EL (cell line): ENCODE measurements at places on chromosomes 13 and 19.

- DNase-seq = no peak
Observed at GRCh38 chr19:3494559-3494958, 5.9 kb downstream of the DOHH start.

- DNase-seq = peak; percentile 72
Observed at GRCh38 chr13:74575729-74576125, 441.5 kb upstream of the KLF12 start.

DNA sequence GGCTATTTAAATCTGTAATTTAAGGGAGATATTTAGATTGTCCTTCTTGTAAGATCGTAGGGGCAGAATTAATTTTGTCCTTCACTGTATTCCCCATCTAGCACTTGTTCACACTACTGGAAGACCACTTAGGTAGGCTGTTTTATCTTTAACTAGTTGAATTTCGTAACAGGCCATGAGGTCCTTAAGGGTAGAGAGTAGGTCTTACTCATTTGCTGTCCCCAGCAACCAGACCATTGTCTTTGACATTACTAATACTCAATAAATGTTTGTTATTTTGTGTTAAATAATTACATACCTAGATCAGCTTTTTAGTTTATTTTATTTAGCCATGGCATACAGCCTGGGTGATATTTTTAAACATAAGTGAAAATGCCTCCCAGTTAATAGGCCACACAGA lies 177.1 kb downstream of the PCCA start:
- DNase-seq = no peak

DNA sequence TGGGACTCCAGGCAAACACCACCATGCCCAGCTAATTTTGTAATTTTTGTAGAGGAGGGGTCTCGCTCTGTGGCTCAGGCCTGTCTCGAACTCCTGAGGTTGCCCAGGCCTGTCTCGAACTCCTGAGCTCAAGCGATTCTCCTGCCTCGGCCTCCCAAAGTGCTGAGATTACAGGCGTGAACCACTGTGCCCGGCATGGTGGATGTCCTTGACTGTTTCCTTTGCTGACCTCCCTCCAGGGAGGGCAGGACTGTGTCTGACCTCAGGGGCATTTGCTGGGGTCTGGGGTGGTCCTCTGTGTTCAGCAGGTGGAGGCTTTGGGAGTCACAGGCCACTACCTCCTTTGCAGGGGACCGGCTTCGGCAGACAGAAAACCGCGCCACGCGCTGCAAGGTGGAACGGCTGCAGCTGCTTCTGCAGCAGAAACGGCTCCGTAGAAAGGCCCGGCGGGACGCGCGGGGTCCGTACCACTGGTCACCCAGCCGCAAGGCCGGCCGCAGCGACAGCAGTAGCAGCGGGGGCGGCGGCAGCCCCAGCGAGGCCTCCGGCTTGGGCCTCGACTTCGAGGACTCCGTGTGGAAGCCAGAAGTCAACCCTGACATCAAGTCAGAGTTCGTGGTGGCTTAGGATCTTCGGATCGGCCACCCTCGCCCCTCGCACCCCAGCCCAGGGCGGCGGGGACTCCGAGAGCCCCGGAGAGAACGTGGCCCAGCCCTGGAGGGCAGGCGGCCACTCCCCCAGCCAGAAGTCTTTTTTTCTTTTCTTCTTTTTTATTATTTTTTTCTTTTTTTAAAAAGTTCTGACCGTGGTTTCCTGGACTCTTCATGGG lies 8.5 kb downstream of the MIDN start:
- no peak for DNase-seq

GRCh38 chr19:33175156-33175782 lies 18.9 kb upstream of the LRP3 start:
- DNase-seq = no peak

DNA sequence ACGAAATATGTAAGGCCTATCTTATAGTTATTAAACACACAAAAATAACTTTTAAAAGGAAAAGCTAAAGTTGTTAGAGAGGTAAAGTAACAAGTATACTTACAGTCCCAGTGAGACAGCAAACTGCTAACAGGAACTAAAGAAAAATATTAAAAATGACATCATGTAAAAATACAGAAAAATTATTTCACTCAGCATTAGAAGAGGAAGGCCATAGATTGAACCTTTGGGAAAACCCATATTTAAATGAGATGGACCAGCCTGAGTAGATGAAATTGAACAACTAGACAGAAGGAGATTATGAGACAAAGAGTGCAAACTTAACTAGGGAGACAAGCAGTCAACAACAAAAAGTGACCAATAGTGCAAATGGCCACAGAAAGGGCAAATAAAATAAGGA lies 49.4 kb downstream of the LNX2 start:
- DNase-seq = no peak

DNA sequence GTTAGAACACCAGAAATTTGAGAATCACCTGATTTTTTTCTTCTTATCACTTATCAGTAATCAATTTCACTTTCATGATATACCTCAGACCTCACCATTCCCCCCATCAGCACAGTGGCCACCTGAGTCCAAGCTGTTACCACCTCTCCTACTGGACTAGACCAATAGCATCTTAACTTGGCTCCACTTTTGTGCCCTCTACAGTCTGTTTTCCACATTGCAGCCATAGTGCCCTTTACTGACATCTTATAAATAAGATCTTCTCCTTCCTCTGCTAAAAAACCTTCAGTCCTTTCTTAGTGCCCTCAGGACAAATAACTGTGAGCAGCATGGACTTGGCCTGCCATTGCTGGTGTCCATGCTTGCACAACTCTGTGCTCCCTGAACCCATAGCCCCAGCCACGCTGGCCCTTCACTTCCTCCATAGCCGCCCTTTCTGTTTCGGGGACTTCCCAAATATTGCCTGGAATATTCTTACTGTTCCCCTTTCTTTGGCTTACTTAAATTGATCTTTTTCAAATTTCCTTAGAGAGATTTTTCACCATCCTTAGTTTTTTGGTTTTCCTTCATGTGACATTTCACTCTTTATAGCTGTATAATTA lies 380.8 kb downstream of the LMO7 start:
- DNase-seq = peak; percentile 32

DNA sequence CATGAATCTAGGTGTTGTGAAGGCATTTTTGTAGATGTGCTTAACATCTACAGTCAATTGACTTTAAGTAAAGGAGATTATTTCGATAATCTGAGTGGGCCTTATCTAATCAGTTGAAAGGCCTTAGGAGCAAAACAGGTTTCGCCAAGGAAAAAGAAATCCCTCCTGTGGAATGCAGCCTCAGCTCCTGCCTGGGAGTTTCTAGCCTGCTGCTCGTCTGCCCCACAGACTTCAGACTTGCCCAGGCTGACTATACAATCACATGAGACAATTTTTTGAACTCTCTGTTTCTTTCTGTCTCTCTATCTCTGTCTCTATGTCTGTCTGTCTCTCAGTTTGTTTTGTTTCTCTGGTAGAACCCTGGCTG lies 312.5 kb downstream of the OLFM4 start:
- no peak for DNase-seq

DNA sequence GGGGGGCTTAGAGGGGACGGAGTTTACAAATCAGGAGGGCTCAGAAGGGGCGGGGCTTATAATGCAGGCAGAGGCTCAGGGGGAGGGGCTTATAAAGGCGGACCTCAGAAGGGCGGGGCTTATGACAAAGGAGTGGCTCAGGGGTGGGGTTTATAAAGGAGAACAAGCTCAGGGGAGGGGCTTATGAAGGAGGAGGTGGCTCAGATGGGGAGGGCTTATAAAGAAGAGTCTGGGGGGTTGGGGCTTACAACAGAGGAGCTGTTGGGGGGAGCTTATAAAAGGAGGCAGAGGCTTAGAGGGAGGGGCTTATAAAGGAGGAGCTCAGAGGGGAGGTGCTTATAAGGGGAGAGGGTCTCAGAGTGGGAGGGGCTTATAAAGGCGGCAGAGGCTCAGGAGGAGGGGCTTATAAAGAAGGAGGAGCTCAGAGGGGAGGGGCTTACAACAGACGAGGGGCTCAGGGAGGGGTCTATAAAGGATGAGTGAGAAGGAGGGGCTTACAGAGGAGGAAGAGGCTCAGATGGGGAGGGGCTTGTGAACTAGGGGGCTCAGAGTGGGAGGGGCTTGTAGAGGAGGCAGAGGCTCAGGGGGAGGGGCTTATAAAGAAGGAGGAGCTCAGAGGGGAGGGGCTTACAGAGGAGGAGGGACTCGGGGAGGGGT lies 1.0 kb downstream of the SMIM24 start:
- peak; percentile 33 for DNase-seq

- DNase-seq = no peak
Observed at GRCh38 chr13:49676581-49677298, 14.5 kb downstream of the EBPL start.

- DNase-seq = no peak
Observed at GRCh38 chr13:110266983-110267382, 40.0 kb downstream of the COL4A1 start.

DNA sequence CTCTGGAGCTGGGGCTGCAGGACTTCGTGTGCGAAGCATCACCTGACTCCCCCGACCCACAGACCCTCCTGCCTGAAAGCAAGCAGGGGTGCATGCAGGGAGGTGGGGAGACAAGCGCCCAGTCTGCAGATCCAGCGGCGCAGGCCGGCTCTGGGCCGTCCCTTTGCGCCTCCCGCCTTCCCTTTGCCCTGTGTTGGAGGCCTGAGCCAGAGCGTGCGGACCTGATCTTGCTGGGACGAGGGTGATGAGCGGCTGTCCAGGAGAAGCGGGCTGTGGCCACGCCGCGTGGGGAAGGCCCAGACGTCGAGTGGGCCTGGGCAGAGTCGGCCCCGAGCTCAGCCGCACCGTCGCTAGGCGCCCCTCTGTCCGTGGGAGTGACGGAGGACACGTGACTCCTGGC lies 5.3 kb upstream of the GRTP1 start:
- no peak for DNase-seq

DNA sequence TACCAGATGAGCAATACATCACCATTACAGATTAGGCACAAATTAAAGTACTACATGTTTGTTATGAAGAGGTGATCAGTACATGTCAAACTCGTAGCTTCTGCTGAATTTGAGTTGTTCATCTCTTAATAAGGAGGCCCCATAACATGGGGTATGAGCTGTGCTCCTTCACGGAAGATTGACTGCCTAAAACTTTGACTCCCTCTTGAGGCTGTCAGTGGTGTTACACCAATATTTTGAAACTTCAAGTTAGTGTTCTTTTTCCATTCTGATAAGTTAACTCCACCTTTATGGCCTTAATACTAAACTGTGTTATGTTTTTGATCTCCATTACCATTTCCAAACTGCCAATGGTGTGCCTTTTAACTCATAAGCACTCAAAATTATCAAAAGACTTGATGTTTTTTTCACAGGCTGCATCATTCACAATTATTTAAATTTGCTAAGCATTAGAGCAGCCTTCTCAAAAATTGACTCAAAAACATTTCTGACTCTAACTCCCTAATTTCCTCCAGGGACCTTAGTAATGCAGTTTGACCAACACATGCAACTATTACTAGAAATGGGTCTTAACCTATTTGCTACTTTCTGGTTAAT lies 1591.5 kb downstream of the PCDH9 start:
- peak; percentile 56 for DNase-seq

GRCh38 chr13:113639616-113640262 lies 18.3 kb downstream of the ATP4B start:
- no peak for DNase-seq

- DNase-seq = no peak
Observed at GRCh38 chr19:40294560-40294959, 9.4 kb upstream of the AKT2 start.

DNA sequence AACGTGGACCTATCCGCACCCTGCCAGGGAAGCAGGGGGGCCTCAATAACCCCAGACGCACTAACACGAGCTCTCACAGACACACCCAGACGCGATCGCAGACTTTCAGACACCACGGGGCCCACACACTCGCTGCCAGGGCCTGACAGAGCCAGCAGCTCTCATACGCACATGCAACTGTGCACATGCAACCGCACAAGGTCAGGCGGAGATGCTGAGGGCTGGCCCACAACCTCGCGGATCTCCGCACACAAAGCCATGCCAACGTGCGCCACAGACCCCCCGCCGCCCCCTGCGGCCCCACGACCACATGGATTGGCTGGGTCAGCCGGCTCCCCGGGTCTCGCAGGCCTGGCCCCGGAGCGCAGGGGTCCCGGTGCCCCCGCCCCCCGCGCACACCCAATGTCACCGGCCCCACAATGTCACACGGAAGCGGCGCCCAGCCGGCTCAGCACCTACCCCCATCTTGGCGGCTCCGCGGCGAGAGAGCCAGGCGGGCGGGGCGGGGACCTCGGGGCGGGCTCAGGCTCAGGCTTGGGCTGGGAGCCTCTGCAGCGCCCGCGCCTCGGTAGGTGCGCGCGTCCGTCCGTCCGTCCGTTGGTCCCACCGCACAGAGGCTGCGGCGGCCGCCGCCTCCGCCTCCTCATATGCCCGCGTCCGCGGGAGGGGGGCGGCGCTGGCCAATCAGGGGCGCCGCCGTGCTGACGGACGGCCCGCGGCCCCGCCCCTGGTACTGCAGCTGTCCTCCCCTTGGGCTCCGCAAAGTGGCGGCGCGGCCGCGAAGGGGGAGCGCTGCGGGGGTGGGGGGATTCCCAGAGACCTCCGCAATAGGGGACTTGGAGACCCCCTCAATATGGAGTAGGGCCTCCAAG lies at the start of gene ATP1A3:
Gene ATP1A3, minus strand, starts transcription at position 619 of the 872 bp plus-strand sequence. Its CDS starts 154 bp downstream, at position 465.
- peak; percentile 60 for DNase-seq

DNA sequence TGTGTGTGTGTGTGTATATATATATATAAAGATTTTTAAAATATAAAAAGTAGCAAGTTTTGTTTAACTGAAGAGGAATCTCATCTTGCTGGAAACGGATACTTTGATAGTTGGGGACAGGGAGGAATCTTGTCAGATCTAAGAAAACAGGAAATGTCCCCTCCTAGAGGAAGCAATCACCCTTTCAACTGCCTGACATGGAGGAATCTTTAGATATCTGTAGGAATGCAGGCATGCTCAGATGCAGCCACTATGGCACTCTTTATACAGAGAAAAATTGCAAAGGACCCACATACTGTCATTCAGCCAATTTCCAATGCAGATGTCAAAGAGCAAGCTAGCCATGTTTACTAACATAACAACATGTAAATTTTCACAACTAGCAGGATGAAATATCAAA lies 38.8 kb downstream of the ZNF611 start:
- no peak for DNase-seq

DNA sequence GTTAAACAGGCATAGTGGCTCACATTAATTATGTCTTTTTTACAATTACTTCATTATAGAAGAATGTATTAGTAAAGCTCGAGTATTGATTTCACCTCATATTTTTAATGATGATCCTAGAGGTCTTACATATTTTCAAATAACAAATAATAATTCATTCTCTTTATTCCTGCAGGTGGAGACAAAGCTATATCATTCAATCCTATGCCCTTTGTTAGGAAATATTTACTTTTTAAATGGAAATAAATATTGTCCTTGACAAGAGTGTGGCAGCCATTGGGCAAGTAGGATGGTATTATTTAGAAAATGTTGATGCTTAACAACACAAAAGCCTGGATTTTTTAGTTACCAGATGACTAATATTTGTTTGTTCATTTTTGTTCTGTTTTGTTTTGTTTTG lies 127.6 kb downstream of the COG6 start:
- no peak for DNase-seq

- DNase-seq = no peak
Observed at GRCh38 chr13:108680011-108680410, 50.6 kb downstream of the MYO16 start.
